CD8-positive, alpha-beta memory T cell (primary cell): ENCODE measurements at places on chromosomes 2 and 18. TPM values are rescaled to one million over a fixed set of nuclear protein-coding genes. Genes with fewer than 3 reads are reported as not detected.

- H3K4me3 ChIP-seq, result no peak overlapping the region
- no peaks in the 10 kb centered on the region for H3K4me1 ChIP-seq
- H3K27me3 ChIP-seq, result no peaks in the 10 kb centered on the region
- DNase-seq, result no peak
Measured at GRCh38 chr2:66633631-66634030, 198.7 kb downstream of the MEIS1 start.

The C1GALT1C1L gene
- total RNA-seq, result not detected

DNA sequence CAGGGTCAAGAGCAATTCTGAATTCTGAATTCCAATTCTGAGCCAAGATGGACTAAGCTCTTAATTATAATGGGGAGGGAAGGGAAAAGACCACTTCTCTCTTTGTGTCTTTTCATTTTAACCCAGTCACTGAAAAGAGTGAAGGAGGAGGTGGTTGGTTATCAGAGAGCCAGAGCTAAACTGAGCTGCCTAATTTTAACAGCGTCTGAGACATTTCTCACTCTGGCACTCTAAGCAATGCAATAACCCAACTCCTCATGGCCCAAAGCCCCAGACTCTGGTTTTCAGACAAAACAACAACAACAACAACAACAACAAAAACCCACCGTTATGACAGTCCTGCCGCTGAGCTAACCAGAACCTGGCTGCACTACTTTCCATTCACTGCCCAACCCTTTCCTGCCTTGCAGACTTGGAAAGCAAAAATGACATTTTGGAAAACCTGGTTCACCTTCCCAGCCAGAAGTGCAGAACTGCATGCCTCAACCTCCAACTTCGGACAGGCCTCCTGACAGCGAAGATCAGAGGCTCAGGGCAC, 1.0 kb downstream of the CHST10 start:
- peak overlapping the region; percentile 71 for H3K4me3 ChIP-seq
- H3K4me1 ChIP-seq, result peaks cover 3% of the 10 kb centered on the region
- no peak overlapping the region for H3K27ac ChIP-seq
- no peaks in the 10 kb centered on the region for H3K27me3 ChIP-seq
- DNase-seq, result no peak

The MXD1 gene
- total RNA-seq, result 8.1 TPM

The SLC4A5 gene
- 1.8 TPM for total RNA-seq

The SCN9A gene
- not detected for total RNA-seq

DNA sequence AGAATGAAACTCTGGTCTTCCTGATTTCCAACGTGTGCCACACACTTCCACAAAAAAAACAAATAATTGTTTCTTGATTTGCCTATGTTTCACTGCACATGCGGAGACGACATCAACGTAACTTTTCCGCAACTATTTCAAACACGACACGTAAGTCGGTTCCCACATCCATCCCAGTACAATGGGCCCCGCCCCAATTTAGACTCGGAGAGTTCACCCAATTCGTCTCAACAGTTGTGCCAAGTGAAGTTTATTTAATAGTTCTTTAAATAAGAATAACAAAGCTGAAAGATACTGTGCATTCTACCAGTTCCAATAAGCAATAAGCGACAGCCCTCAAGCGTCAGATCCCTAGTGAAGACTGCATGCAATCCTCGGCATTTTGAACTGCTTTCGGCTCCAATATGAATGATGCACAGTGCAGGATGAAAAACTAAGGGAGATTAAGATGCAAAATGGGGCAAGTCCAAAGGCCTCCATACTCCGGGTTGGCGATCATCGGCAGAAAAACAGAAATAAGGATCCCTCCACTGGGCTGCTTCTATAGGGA, 664 bp downstream of the CCT4 start:
- H3K36me3 ChIP-seq, result peaks cover 15% of the 10 kb centered on the region
- H3K27me3 ChIP-seq, result no peaks in the 10 kb centered on the region
- peak overlapping the region; percentile 96 for H3K27ac ChIP-seq
- peak overlapping the region; percentile 98 for H3K4me3 ChIP-seq
- peaks cover 19% of the 10 kb centered on the region for H3K4me1 ChIP-seq
- DNase-seq, result no peak
